ENCODE measurements at places on chromosomes 2 and 18.
A peak's percentile ranks its signal among the peaks of the same experiment; 100 is the strongest.

DNA sequence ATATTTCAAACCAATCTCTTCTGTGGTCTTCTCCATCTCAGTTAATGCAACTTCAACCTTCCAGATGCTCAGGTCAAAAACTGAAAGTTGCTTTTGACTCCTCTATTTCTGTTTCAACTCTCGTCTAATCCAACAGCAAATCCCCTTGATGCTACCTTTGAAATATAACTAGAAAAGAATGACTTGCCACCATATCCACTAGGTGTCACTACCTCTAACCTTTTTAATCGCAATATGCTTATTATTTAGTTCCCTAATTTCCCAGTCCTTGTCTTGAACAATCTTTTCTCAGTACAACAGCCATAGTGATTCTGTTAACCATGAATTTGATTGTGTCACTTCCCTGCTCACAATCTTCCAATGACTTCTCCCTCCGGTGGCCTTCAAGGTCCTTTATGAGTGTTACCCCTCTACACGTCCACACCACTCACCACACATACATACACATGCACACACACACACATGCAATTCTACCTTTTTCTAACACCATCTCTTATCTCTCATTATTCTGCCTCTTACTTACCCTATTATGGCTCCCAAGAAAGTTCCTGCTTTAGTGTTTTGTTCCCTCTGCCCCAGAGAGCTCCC lies 245.5 kb upstream of the KCNJ3 start:
- DNase-seq: no peak

DNA sequence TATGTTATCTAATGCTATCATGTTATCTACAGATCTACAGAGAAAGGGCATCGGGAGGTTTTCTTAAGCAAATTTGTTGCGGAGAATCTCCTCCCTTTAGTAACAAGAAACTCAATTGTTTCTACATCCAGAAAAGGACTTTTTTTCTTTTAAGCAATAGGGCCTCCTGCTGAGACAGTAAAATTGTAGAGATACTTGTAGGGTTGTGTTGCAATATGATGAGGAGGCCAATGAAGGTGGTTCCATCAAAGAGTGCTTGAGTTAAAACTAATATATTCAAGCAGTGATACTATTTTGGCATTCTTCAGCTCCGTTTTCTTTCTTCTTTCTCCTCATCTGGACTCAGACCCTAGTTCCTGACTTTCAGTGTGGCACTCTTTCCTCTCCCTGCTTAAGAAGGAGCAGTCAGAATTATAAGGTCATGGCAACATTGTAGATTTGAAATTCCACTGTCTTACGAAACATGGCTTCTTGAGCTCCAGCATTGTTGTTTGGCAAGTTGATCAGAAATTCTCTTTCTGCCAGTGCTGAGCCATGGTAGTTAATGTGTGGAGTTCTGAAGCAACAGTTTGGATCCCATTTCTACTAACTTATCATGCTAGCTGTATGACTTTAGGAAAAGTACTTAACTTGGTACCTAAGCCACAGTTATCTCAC lies 202.0 kb upstream of the SLC14A2 start:
- DNase-seq: no peak

DNA sequence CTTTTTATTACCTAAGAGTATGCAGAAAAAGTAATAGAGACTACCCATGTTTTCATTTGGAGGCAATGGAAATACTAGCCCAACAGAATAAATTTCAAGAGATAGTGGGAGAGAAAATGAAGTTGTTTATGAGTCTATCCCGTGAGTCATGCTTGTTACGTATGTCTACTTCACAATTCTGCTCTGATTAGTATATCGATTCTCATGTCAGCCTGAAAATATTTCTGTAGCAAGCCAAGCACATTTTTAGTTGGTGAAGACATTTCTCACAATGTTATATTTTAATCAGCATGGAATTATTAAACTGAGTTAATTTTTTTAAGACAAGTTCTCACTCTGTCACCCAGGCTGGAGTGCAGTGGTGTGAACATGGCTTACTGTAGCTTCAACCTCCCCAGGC lies 346.1 kb downstream of the RPRM start:
- DNase-seq: no peak

DNA sequence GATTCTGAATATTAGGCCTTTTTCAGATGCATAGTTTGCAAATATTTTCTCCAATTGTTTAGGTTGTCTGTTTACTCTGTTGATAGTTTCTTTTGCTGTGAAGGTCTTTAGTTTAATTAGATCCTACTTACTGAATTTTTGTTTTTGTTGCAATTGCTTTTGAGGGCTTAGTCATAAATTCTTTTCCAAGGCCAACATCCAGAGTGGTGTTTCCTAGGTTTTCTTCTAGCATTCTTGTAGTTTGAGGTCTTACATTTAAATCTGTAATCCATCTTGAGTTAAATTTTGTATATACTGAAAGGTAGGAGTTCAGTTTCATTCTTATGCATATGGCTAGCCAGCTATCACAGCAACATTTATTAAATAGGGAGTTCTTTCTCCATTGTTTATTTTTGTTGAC lies 404.8 kb downstream of the LNPK start:
- DNase-seq: no peak

GRCh38 chr2:95346231-95346737 lies 49.1 kb downstream of the KCNIP3 start:
- peak; percentile 55 for DNase-seq

GRCh38 chr2:26924731-26925099 lies 45.7 kb upstream of the MAPRE3 start:
- no peak for DNase-seq

GRCh38 chr2:102366406-102367112 lies 11.0 kb downstream of the IL18R1 start:
- no peak for DNase-seq

DNA sequence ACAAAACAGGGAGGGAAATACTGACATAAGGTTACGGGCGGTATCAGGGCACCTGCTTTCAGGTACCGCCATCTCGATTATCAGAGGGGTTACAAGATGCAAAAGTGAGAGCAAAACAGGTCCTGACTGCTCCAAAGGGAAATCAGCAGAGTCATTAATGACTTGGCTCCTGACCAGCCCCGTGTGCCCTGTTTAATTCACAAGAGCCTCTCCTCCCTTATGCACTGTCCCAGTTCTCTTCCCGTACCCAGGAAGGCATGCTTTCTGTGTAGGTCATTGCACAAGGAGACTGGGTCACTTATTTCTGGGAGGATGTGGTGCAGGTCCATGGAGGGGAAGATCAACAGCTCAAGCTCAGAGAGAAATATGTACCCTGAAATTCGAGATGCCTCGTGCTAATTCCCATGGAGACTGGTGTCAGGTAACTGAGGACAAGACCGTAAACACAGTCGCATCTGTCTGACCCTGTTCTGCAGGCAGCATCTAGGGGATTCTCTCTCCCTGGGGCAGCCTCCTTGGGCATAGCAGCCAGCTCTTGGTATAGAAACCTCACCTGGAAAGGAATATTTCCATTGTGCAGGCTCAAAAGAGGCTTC lies 79.9 kb downstream of the HNRNPLL start:
- DNase-seq: no peak

DNA sequence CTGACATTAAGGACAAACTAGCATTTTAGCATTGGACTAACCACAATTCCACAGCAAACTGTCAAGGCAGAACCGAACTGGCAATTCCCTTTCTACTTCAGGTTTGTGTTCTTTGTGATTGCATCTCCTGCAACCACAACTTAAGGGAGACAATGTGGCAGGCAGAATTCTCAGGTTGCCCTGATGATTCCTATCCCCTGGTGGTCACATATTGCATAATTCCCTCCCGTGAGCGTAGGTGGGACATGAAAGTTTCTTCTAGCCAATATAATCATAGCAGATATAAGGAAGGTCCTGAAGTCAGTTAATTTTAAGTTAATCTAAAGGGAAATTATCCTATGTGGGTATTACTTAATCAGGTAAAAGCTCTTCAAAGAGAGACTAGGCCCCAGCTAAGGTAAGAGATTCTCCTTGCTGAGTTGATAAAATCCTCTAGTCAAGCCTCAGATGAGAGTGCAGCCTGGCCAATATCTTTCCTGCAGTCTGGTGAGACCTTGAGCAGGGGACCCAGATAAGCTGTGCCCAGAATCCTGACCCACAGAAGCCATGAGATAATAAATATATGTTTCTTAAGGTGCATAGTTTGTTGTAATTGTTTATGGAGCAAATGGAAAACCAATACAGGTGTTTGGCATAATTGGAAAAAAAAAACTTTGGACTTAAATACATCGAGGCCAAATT lies 45.9 kb upstream of the TNP1 start:
- DNase-seq: peak; percentile 26
